ENCODE measurements at places on chromosomes 3 and 15.
A peak's percentile ranks its signal among the peaks of the same experiment; 100 is the strongest.

DNA sequence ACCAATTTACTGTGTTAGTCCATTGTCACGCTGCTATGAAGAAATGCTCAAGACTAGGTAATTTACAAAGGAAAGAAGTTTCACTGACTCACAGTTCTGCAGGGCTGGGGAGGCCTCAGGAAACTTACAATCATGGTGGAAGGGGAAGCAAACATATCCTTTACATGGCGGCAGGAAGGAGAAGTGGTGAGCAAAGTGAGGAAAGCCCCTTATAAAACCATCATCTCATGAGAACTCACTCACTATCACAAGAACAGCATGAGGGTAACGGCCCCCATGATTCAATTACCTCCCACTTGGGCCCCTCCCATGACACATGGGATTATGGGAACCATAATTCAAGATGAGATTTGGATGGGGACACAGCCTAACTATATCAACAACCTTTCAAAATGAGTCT lies 20.2 kb downstream of the USF3 start:
- no peak for DNase-seq

GRCh38 chr15:80159811-80160569 lies 7.2 kb downstream of the FAH start:
- peak; percentile 55 for DNase-seq

- DNase-seq: no peak
These were observed 1.9 kb downstream of the FES start for GRCh38 chr15:90886291-90886614.

- peak; percentile 0 for DNase-seq
These were observed 286.0 kb upstream of the SUCLG2 start for GRCh38 chr3:67940210-67940952.

GRCh38 chr3:196757876-196758739 lies 18.5 kb downstream of the PAK2 start:
- DNase-seq: peak; percentile 69

DNA sequence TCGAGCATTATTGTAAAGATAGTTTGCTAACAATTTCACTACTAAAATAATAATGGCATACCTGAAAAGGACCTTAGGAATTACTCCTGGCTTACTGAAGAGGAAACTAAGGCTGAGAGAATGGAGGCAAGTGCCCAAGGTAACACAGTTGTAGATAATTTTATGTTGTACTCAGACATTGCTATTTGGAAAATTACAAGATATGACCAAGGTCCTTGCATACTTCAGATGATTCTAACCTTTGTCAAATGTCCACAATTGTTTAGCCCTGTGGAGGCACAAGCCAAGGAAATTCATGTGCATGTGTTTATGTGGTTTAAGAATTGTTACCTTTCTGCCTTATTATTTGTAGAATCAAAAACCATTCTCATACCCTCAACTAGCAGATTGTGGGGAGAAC lies 105.7 kb downstream of the TUSC7 start:
- DNase-seq: no peak

DNA sequence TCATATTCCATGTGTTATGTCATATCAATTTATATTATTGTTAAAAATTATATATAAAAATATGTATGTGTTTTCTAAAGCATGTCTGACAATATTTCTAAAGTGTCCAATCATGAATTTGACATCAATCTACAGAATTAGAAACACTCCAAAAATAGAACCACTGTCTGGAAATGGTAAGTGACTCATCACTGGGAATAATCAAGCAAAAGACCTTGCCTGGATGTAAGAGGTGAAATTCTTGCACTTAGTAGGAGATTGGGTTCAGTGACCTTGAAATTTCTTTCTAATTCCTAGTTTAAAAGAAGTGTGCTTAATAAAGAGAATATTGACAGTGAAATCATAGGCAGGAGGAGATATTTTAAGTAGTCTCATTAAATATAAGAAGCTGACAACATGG lies 188.8 kb downstream of the ZNF385D start:
- peak; percentile 34 for DNase-seq

DNA sequence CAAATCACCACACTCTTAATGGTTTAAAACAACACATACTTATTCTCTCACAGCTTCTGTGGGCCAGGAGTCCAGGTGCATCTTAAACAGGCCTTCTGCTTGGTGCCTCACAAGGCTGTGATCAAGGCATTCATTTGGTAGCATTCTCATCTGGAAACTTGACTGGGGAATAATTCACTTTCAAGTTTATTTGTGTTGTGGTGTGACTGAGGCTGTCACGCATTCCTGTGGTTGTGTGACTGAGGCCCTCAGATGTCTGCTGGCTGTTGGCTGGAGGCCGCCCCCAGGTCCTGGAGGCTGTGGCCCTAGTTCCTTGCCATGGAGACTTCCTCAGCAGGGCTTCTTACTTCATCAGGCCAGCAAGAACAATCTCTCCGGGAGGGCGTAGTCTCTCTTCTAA lies 16.9 kb upstream of the FAM3D start:
- peak; percentile 44 for DNase-seq

GRCh38 chr3:194572143-194572789 lies 61.0 kb downstream of the TMEM44 start:
- DNase-seq: peak; percentile 98

DNA sequence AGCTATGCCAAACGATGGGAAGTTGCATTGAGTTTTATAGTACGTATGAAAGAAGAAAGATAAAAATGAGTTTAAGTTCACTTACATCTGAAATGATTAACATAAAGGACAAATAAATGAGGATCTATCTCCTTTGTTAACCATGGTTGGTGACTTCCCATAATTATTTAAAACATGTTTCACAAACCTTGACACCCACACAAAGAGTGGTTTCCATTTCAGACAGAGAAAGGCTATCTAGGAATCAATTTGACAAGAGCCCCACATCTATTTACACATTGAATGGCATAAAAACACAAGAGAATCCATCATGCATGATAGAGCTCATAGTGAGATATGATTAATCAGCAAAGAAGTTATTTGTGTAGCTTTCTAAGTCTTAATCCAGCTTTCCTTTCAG lies 14.2 kb upstream of the MTMR10 start:
- no peak for DNase-seq

DNA sequence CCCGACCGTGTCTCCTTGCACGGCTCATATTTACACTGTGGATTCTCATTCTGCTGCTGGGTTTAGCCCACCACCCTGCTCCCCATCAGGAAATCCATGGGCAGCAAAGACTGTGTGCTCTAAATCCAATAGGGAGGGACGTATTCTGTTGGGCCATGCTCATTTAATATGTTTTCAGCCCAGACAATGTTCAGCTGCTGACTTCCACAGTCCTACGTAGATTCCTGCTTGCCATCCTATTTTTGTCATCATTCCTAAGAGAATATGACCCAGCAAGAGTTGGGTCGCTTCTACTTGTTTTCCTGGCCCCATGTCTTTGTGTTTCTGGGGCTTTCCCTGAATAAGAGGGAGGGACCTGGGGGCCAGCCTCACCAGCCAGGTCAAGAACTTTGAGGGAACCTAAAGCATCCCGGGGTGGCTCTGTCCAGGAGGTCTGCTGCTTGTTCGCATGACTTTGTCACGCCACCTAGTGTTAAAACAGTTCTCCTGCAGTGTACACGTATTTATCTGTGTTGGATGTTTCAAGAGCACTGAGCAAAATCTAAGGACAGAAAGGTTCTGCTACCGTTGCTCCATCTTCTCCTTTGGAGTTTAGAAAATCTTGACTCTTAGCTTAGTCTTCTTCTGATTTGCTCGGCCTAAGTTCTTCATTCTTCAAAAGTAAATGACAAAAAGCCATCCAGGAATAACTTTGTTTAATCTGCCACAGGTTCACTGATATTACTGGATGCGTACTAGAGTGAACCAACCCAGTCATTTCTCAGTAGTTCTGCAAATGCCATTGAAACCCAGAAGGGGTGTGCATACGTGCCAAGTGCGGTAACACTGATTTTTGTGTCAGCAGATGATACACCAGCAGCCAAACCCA lies 79.8 kb upstream of the NR2E3 start:
- DNase-seq: peak; percentile 74

- no peak for DNase-seq
These were observed 135.0 kb downstream of the STAG1 start for GRCh38 chr3:136617198-136617597.

DNA sequence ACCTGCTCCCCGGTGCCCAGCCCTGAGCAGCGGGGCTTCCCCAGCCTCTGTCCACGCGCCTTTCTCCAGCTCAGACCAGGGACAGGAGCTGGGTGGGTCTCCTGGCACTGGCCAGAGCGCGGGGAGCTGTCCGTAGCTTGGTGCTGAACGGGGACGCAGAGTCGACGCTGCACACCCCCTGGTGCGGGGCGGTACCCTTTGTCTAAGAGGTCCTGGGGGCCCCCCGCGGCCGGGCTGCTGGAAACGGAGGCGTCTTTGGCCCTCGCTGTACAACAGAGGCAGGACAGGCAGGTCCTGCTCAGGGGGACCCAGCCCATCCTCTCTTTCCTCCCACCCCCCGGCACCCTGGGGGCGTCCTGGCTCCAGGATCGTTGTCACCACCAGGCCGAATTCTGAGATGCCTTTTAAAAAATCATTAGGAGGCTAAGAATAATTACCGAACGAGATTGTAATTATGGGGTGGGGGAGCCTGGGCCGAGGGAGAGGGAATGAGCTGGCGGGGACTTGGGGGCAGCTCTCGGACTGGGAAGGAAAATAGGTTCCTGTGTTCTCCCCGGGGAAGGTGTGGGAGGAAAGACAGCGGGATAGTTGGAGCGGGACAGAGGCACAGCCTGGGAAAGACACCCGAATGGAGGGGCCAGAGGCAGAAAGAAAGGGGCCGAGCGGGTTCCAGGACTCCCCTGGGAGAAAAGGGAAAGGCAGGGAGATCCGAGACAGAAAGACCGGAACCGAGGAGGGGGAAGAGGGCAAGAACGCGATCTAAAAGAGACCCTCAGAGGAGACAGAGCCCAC lies 4.1 kb upstream of the SKOR1 start:
- DNase-seq: peak; percentile 66

GRCh38 chr15:99931703-99932603 lies 198.7 kb upstream of the LYSMD4 start:
- DNase-seq: peak; percentile 12

GRCh38 chr3:11641316-11641682 lies 2.4 kb downstream of the VGLL4 start:
- peak; percentile 53 for DNase-seq

- DNase-seq: no peak
These were observed 118.5 kb downstream of the DPH6 start for GRCh38 chr15:35427496-35427895.
